ENCODE measurements at places on chromosomes 7 and 10. TPM values are rescaled to one million over a fixed set of nuclear protein-coding genes. Genes with fewer than 3 reads are reported as not detected.

STAMBPL1 gene
- 10.3 TPM for total RNA-seq

SPACDR gene
- total RNA-seq = 1.2 TPM

GDF2 gene
- total RNA-seq = not detected

SUN3 gene
- total RNA-seq = not detected

DNA sequence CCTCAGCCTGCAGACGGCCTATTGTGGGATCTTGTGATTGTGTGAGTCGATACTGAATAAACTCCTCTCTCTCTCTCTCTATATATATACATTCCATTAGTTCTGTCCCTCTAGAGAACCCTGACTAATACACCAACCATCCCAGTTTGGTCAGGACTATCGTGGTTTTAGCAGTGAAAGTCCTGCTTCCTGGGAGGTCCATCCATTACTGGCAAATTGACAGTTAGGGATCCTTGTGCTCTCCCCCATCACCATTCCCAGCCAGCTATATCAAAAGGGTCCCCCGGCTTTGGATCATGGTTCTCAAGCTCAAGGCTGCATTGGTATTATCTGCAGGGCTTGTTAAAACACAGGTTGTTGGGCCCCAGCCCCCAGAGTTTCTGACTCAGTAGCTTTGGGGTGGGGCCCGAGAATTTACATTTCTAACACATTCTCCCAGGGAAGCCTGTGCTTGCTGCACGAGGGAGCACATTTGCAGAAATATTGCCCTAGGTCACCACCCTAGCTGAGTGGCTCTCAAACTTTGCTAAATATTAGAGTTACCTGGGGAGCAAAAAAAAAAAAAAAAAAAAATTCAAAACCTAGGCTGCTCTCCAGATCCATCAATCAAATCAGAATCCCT, 899.1 kb upstream of the AUTS2 start:
- H3K27me3 ChIP-seq = no peaks in the 10 kb centered on the region
- H3K4me1 ChIP-seq = peaks cover 6% of the 10 kb centered on the region
- H3K36me3 ChIP-seq = no peaks in the 10 kb centered on the region

GRCh38 chr7:112982441-112983063, 104.1 kb downstream of the GPR85 start:
- H3K36me3 ChIP-seq = no peaks in the 10 kb centered on the region
- H3K4me1 ChIP-seq = no peaks in the 10 kb centered on the region
- no peak for DNase-seq

DNA sequence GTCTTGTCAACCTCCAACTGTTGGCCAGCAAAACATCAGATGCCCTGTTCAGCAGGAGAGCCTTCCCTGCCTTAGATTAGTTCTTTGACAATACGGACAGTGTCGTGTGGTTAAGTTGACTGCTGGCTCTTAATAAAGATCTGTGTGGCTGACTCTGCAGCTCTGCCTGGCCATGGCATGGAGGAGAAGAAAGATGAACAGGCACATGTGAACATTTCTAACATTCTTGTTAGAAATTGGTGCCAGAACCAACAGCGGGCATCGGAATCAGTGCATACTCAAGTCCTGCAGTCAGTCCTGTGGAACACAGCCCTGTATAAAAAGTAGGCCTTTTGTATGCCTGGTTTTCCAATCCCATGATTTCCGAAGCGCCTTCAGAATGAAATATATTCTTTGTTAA, 455.6 kb downstream of the POM121L12 start:
- peak; percentile 90 for DNase-seq
- no peaks in the 10 kb centered on the region for H3K27me3 ChIP-seq
- H3K4me3 ChIP-seq = no peak overlapping the region
- H3K36me3 ChIP-seq = no peaks in the 10 kb centered on the region

DNA sequence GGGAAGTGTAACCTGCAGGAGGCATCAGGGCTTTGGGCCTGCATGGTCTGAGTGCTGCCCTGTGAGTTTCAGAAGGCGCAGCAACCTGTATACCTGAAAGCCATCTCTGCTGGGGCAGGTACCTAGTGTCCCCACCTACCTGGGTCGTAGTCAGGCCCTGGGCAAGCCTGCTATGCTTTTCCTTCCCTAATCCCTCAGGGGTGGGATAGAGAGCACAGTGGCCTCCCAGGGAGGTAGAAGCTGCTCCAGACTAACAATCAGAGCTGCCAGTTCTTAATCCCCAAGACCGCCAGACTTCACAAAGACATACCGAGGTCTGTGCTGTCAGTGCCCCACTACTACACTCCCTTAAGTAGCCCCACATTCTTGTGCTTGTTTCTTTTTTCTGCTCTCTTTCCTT, 52.0 kb downstream of the PTEN start:
- H3K27ac ChIP-seq = no peak overlapping the region
- H3K4me1 ChIP-seq = peaks cover 2% of the 10 kb centered on the region
- H3K4me3 ChIP-seq = no peak overlapping the region
- H3K27me3 ChIP-seq = no peaks in the 10 kb centered on the region
- DNase-seq = no peak
- peaks cover 4% of the 10 kb centered on the region for H3K36me3 ChIP-seq

All from muscle of leg (tissue), 16 donors.